Activated naive CD8-positive, alpha-beta T cell treated with anti-CD3 and anti-CD28 coated beads for 36 hours (primary cell): ENCODE measurements at places on chromosomes 3 and 15. TPM values are rescaled to one million over a fixed set of nuclear protein-coding genes. Genes with fewer than 3 reads are reported as not detected.

GRCh38 chr3:27789420-27789819, 67.3 kb upstream of the EOMES start:
- no peak for DNase-seq

DNA sequence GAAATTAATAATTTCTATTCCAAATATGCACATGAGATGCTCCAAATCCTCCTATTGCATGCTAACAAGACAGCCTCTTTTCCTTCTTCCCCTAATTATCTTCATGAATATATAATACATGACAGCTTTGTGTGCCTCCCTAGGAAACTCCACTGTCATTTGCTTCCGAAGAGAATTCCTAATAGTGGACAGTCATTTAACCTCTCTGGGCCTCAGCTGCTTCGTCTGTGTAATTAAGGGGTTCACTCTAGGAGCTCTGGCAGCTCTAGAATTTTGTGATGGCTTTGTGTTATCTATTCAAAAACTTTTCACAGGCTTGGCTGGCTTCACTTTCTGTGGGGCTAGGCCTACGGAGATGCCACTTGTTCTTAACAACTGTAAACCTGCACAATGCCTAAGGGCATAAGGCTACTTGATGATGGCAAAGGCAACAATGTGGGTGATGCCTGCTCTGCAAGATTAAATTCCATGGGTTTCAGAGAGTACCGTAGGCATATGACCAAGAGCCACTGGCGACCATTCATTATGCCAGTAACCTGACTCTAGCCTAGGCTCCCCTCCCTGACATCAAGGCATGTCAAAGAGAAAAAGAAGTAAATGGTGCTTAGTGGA, 333.8 kb upstream of the UMPS start:
- no peak for DNase-seq

The USP3 gene
- total RNA-seq, result 46.0 TPM

- no peak for DNase-seq
Measured at GRCh38 chr15:62862717-62863116, 179.8 kb upstream of the TPM1 start.

DNA sequence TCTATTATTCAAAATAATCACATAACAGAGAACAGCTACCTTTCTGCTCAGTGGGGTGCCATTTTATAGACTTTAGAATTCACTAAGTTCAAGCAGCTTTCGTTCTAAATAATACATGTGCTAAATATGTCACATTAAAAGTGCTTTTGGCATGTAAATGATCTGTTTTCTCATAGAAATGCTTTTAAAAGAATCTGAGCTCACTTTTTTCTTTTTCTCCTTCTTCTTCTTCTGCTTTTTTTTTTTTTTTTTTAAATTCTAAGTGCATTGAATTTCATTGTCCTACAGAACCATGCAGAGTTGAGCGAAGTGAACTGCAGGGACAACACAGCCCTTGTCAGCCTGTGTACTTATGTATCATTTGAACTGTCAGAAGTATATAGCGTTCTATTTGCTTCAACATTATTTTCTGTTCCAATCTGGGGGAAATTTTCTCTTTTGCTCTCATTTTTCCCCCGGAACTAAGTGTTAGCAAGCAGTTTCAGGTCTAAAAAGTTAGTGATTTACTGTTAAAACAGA, 193.8 kb upstream of the TMCO5A start:
- no peak for DNase-seq

DNA sequence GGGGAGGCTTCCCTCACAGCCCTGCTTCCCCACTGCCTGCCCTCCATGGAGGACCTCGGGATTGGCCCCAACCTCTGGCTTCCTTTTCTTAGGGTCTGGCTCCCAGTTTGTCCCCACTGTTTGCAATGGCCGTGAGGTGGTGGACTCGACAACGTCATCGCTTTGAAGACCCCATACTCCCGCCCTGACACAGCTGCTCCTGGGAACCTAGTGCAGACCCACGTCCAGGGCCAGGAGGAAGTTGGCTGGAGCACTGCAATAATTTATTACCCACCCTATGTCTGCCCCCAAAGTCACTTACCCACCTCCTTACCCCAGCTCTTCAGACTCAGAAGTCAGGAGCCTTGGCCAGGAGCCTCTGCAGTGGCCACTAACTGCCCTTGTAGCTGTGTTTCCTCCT, 11.1 kb downstream of the GRM2 start:
- DNase-seq, result no peak

The NECTIN3 gene
- 2.7 TPM for total RNA-seq

The HLTF gene
- total RNA-seq, result 20.8 TPM

GRCh38 chr15:53193149-53193548, 403.0 kb upstream of the ONECUT1 start:
- DNase-seq, result no peak

The SCN11A gene
- total RNA-seq, result 0.12 TPM

DNA sequence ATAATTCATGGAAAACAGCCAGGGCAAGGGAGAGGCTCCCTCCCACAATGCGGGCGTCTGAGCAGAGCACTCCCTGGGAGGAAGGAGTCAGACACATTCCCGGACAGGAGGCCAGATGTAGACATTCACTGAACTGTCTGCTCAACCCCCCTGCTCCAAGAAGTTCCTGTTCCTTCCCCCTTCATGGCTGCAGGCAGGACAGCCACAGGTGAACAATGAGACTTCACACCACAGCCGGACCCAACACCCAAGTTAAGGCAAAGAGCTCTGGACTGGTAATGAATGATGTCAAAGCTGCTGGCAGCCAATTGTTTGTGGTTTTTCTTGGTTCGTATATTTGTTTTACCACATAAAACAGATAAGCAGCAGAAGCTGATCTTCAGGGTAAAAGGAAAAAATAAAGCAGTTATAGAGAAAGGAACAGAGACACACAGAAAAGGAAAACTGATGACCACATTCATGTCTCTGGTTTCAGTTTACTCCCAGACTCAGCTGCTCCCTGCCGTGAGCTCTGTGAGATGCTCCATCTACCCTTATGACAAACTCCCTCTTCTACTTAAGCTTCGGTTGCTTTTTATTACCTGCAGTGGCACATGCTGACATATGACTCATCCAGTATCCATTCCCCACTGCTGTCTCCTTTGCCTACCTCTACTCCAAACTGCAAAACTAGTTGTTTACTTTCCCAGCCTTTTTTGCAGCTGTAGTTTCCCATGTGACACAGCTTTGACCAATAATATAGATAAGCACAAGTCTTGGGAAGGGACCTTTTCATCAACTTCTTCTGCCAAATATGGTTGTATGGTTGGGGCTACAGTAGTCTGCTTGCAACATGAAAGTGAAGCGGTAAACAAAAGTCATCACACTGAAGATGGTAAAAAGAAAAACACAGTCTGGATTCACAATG, 33.1 kb downstream of the DZIP1L start:
- DNase-seq, result peak; percentile 33

DNA sequence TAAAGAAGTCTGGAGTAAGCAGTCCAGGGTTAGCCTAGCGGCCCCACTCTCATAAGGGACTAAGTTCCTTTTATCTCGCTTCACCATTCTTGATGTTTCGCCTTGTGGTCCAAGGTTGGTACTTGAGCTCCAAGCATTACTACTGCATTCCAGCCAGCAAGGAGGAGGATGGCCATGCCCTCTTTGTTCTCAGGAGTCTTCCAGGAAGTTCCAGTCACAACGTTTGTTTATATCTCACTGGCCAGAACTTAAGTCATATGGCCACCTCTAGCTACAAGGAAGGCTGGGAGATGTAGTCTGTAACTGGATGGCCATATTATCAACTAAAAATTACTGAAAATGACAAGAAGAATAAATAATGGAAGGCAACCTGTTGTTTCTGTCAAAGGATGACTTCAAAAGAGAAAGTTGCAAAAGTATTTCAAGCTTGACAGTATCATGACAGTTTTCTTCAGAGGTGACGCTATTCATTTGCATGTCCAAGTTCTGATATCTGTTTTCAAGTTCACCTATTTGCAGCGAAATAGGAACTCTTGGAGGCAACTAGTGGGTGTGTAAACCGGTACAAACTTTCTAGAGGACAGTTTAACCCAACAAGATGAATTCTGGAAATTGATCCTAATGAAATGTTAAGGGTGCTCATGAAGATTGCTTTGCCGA, 118.6 kb downstream of the PGPEP1L start:
- no peak for DNase-seq

The RAB6B gene
- 0.08 TPM for total RNA-seq

The DGKG gene
- 0.14 TPM for total RNA-seq

The TGM5 gene
- 0.38 TPM for total RNA-seq

DNA sequence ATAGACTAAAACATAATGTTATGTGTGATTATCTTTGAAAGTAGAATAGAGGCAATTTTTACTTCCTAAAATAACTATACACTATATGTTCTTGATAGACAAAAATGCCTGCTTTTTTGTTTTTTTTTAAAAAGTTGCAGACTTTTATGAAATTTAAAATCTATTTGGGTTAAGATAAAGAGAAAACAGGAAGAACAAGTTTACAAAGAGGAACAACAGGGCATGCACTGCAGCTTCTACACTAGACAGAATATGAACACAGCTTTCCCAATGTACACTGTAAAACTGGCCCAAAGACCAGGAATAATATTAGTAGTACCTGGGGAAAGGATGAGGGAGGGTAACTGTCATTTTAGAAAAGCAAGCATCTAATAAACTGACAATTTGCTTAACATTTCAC, 53.7 kb downstream of the NR1I2 start:
- no peak for DNase-seq

- DNase-seq, result no peak
Measured at GRCh38 chr3:118793176-118793575, 241.5 kb downstream of the IGSF11 start.

The SERPINI2 gene
- not detected for total RNA-seq

GRCh38 chr3:21484828-21485144, 266.2 kb downstream of the ZNF385D start:
- no peak for DNase-seq

DNA sequence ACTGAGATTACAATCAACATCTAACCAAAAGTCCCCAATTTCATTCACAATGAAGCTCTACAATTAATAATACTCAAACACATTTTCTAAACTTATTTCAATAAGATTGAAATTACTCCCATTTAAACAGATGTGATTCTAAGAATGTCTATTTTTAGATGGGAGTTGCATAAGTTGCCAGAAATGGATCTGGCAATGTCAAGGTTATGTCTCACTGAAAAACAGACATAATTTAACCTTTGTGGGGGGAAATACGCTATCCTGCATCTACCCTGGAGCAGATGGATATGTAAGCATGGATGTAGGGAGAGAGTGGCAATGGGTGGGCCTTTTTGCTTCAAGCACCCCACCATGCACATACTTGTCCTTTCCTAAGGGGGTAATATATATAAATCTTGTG, 6.7 kb upstream of the EIF1B start:
- DNase-seq, result no peak

GRCh38 chr3:112640930-112641801, at the start of gene CCDC80:
TSS of gene CCDC80 (minus strand) at chr3:112641143. CDS start at chr3:112639905, 1,238 bp downstream.
- DNase-seq, result no peak

The THRB gene
- not detected for total RNA-seq

The PAQR5 gene
- total RNA-seq, result 0.23 TPM

The TRAIP gene
- total RNA-seq, result 23.6 TPM

GRCh38 chr3:102125197-102125993, 276.1 kb downstream of the NFKBIZ start:
- no peak for DNase-seq

DNA sequence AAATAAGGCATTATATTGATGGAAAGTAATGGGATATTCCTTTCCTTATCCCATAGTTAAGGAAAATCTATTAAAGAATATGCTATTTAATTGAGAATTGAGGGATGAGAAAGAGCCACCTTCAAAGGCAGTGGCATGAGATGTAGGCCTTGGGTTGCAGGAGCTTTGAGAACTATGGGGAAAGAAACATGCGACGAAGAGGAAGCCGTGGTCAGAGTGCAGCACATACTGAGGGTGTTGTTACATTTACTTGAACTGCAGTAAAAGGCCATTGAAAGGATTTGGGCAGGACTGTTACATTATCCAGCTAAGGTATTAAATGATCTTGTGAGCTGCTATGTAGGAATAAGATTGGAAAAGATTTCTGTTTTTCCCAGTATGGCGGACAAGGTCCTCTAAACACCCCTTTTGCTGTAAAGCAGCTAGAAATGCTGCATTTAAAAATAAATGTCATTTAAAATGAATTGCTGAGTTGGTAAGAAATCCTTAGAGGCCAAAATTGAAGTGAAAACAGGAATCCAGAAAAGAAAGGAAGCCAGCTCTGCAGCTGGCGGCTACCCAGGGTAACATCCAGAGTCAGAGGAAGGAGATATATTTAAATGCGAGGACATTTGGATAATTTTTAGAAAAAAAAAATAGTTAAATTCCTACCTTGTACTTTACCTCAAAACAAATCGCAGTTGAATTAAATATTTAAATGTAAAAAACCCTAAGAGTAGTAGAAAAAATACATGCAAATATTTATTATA, 61.7 kb downstream of the IL1RAP start:
- no peak for DNase-seq

The IL5RA gene
- total RNA-seq, result not detected

- DNase-seq, result no peak
Measured at GRCh38 chr15:42854576-42854975, 66.0 kb downstream of the TTBK2 start.

DNA sequence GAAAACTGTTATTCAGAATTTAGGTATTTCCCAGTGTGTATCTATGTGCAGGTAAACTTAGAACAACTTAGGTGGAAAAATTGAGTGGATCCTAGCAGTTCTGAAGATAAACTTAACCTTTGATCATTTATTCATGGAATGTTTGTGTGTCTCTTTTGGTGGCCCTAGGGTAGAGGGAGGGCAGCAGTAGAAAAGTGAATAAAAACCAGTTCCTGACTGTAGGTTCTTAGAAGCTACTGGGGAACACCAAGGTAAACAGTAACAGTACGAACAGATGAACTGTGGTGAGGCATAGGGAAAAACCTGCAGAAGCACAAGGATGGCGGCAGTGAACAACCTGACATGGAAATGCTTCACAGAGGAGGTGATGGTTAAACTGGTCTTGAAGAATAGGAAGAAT, 2.5 kb downstream of the SNRK start:
- DNase-seq, result no peak

The KBTBD13 gene
- not detected for total RNA-seq

- DNase-seq, result no peak
Measured at GRCh38 chr15:86353213-86353612, 273.5 kb downstream of the AGBL1 start.

GRCh38 chr3:124258057-124258500, 266.2 kb upstream of the ROPN1 start:
- no peak for DNase-seq

- DNase-seq, result no peak
Measured at GRCh38 chr3:131782751-131783150, 252.1 kb downstream of the CPNE4 start.

The KBTBD12 gene
- total RNA-seq, result not detected

GRCh38 chr15:61527836-61528580, 298.9 kb upstream of the RORA start:
- DNase-seq, result no peak
